Hematopoietic multipotent progenitor cell treated with erythropoietin and hydrocortisone succinate and interleukin-3 and kit ligand, for 4 days (in vitro differentiated cells): ENCODE measurements at places on chromosomes 12 and 14.

GRCh38 chr14:88791629-88792472, 902 bp downstream of the EML5 start:
- peak; percentile 27 for DNase-seq

- DNase-seq: no peak
Observed at GRCh38 chr12:6122201-6122600, 2.3 kb downstream of the VWF start.

GRCh38 chr12:128421375-128421774, 154.4 kb downstream of the TMEM132C start:
- no peak for DNase-seq

DNA sequence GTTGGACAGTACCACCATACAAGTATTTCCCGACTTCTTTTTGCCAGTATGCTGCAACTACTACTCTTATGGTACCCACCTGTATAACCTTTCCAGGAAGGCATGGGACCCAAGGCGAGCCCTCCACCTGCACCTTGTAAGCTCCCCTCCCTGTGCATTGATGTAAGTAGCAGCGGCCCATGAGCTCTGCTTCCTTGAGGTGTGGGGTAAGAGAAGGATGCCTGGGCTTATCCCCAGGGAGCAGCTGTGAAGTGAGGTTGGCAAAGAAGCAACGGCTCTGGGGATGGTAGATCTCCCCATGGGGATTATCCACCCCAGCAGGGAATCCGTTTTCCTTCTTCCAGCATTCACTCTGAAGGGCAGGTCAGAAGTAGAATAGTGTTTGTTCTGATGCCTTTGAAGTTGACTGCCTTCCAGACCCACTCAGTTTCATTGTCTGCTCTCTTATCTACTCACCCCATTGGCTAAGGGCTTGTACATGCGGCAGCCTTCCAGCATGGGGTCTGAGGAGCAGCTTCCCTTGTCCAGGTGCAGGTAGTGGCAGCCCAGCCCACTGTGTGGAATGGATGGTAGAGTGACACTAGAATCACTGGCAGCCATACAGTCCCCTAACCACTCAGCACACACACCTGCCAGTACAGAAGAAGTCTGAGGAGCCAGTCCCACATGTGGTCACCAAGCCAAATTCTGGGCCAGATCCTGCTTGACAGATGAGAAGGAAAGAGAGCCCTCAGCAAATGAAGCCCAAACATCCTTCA, 3.4 kb downstream of the CIROP start:
- DNase-seq: no peak

DNA sequence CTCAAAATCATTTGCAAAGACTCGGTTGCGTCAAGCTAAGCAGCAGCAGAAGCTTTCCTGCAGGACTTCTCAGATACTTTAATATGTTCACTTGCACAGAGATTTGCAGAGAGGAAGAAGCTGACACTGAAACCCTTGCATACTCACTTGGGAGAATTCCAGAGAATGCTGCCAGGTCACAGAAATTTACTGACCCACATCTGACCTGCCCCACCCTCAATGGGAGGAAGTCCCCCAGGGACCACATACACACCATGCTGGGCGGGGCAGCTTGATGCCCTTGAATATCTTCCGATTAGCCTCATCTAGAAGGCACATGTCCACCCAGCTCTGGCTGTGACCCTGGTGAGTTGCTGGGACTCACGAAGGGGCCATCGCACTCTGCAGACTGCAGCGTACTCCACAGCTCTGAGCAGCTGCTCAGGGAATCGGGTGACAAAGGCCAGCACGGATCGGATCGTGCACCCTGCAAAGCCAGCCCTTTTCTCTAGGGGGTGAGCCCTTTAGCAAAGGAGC, 83.2 kb downstream of the ITPK1 start:
- no peak for DNase-seq

- DNase-seq: no peak
Observed at GRCh38 chr12:91833780-91834359, 311.8 kb downstream of the BTG1 start.

- peak; percentile 67 for DNase-seq
Observed at GRCh38 chr12:4829161-4829792, 80.4 kb upstream of the KCNA1 start.

GRCh38 chr12:55716582-55716957, 724 bp downstream of the BLOC1S1 start:
- DNase-seq: no peak
